Uterus (tissue), 4 donors: ENCODE measurements at places on chromosomes 5 and 9.

- no peak for DNase-seq
Measured at GRCh38 chr5:123771715-123772114, 259.7 kb downstream of the CSNK1G3 start.

DNA sequence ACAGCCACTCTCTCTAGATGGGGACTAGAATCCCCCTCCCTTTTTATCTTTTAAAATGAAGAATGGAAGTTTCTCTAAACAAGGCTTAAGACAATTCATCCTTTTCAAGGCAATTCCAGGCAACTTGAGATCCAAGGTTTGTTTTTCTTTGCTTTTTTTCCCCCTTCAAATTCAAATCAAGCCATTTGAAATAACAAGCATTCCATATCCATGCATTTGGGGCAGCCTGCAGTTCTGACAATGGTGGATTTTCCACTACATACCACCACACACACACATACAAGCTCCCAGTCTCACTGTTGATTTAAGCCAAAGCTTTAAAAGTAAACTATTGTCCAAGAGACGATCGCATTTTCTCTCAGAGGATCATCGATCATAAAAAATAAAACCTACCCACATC is 424 bp downstream of the INSYN2B start:
- no peak for DNase-seq

DNA sequence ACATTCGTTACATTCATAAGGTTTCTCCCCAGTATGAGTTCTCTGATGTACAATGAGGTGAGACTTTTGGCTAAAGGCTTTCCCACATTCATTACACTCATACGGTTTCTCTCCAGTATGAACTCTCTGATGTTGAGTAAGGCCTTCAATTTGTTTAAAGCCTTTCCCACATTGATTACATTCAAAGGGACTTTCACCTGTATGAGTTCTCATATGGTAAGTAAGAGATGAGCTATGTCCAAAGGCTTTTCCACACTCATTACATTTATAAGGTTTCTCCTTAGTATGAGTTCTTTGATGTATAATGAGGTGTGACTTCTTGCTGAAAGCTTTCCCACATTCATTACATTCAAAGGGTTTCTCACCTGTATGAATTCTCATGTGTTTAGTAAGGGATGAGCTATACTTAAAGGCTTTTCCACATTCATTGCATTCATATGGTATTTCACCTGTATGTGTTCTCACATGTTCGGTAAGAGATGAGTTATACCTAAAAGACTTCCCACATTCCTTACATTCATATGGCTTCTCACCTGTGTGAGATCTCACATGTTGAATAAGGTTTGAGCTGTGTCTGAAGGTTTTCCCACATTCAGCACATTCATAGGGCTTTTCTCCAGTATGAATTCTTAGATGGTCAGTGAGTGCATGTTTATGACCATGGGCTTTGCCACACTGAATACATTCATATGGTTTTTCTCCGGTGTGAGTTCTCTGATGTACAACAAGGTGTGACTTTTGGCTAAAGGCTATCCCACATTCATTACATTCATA is 13.5 kb downstream of the ZFP37 start:
- DNase-seq: no peak

DNA sequence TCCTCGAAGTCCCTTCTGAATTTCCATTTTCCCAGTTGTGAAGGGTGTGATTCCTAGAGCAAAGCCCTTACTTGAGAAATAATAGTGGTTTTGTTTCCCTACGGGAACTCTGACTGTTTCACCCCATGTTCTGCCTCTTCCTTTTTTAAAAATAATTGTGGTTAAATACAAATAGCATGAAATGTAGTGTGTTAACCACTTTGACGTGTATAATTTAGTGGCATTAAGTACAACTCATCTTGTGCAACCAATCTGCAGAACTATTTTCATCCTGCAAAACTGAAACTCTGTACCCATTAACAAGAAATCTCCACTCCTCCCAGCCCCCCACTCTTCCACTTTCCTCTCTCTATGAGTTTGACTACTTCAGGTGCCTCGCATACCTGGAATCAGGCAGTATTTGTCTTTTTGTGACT is 35.6 kb upstream of the HAND1 start:
- DNase-seq: no peak

GRCh38 chr5:176837707-176838115 is 27.4 kb downstream of the UNC5A start:
- peak; percentile 77 for DNase-seq

DNA sequence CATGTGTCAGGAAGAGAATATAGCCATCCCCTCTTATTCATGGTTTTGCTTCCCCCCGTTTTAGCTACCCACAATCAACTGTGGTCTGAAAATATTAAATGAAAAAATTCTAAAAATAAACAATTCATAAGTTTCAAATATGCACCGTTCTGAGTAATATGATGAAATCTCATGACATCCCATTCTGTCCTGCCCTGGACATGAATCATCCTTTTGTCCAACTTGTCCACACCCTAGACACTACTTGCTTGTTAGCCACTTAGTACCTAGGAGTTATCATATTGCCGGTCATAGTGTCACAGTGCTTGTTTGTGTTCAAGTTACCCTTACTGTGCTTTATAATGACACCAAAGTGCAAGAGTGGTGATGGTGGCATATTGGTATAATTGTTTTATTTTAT is 113.5 kb downstream of the CAAP1 start:
- DNase-seq: no peak

- DNase-seq: no peak
Measured at GRCh38 chr5:141864371-141865370, 13.5 kb downstream of the PCDH1 start.

GRCh38 chr5:86716121-86716520 is 98.4 kb downstream of the COX7C start:
- no peak for DNase-seq

GRCh38 chr5:57166276-57166675 is 7.6 kb upstream of the GPBP1 start:
- no peak for DNase-seq

GRCh38 chr9:34370335-34370969 is 6.2 kb downstream of the MYORG start:
- no peak for DNase-seq

DNA sequence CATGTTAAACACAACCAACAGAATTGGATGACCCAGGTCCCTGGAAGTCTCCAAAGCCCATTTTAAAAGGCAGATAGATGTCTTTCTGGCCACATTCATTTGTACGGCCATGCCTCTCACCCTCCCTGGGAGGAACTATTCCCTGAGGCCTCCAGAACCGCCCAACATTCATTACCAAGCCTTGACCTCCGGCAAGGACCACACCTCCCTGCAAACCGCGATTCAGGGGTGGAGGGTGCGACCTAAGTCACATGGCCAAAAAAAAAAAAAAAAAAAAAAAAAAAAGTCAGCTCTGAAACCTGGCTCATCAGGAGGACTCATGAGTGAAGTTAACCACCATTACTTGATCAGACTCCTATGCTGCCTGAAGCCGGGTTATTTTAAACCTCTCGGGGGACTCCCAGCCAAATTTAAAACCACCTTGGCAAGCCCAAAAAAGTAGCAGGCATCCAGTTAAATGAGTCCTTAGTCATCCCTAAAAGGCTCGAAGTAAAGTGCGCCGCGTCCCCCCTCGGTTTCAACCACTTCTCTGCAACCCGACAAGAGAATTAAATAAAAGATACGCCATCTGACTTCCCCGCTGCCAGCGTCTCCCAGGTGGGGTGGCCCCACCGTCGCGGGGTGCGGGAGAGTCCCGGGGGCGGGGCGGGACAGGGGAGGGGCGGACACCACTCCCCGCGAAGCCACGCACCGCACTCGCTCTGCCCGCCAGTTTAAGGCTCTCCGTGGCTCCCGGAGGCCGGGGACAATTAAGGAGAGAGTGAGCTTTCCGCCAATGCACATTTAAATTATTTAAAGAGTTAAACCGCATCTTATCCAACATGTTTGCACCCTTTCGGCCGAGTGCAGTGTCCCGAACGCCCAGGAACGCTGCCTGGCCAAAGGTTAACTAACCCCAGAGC is 2.3 kb downstream of the KLF9 start:
- peak; percentile 62 for DNase-seq

DNA sequence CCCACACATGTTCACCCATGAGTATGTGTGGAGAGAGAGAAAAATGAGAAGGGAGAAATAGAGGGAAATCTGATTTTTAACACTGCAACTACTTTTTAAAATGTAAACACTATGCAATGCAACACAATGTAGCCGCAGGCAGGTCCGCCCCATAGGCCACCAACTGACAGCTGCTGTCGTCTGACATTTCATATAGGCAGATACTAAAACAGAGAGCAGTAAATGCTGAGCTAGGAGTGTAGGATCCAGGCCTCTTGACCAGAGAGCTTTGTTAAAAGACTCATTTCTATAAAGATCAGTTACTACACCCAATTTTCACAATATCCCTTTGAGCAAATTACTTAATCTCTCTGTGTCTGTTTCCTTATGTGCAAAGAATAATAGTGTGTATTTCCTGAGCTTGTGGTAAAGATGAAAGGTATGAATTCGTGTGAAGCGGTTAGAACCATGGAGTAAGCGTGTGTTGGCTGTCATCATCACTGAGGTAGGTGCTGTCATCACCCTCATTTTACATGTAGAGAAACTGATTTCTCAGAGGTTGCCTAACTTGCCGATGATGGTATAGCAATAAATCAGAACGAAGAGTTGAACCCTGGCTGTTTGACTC is 55.2 kb upstream of the PDE8B start:
- DNase-seq: no peak

- DNase-seq: no peak
Measured at GRCh38 chr9:129394061-129394885, 216.2 kb upstream of the IER5L start.

GRCh38 chr5:10268100-10268499 is 18.0 kb downstream of the CCT5 start:
- no peak for DNase-seq

- DNase-seq: no peak
Measured at GRCh38 chr5:74295141-74295540, 345.4 kb downstream of the ENC1 start.

DNA sequence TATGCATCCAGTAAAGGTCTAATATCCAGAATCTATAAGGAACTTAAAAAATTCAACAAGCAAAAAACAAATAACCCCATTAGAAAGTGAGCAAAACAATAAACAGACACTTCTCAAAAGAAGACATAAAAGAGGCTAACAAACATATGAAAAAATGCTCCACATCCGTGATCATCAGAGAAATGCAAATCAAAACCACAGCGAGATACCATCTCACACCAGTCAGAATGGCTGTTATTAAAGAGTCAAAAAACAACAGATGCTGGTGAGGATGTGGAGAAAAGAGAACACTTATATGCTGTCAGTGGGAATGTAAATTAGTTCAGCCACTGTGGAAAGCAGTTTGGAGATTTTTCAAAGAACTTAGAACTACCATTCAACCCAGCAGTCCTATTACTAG is 86.1 kb downstream of the WWC1 start:
- no peak for DNase-seq

- DNase-seq: no peak
Measured at GRCh38 chr5:178730940-178731265, 444 bp upstream of the ZNF354A start.

GRCh38 chr9:111615928-111616327 is 15.2 kb upstream of the DNAJC25 start:
- no peak for DNase-seq

DNA sequence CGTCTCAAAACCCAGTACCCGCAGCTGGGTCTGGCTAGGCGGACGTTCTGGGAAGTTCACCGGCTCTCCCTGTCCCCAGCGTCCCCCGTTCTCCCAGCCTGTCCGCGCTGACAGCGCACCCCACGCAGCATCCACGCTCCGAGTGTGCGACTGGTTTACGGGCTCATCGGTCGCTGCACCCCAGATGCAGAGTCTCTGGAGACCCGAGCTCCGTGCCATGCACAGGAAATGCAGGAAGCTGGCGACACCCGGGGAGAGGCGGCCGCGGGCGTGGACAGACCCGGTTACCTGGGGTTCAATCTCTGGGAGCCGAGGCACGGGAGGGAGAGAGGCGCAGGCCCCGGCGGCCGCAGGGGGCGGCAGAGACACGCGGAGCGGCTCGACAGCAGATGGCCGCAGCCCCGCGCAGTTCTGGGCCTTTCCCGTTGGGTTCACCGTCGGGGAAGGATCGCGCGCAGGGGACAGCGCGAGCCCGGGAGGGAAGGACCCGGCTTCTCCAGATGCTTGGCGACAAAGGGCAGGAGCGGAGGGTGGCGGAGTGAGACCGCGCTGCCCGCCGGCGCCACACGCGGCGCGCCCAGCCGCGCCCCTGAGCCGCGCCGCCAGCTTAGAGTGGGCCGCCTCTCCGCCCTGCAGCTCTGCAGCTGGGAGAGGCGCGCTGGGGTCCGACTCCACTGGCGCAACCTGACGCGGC is 558 bp downstream of the SHROOM1 start:
- peak; percentile 74 for DNase-seq

DNA sequence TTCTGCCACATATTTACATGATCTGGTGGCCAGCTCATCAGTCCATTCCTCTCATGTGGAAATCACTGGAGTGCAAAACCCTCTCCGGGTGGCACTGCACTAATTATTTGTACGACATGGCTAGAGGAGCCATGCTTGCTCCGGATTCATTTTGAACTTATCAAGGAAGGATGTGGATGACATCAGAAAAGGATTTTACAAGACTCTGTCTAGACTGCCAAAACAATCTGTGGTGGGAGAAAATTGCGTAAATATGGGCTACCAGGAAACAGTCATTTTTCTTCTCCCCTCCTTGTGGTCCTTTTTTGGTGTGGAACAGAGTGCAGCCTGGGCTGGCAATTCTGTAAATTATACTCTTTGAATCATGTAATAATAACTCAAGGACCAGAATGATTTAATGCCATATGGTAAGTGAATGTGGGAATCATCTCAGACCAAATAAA is 123.4 kb upstream of the IFNE start:
- DNase-seq: no peak

GRCh38 chr9:134501761-134502265 is 139.8 kb upstream of the COL5A1 start:
- DNase-seq: no peak

DNA sequence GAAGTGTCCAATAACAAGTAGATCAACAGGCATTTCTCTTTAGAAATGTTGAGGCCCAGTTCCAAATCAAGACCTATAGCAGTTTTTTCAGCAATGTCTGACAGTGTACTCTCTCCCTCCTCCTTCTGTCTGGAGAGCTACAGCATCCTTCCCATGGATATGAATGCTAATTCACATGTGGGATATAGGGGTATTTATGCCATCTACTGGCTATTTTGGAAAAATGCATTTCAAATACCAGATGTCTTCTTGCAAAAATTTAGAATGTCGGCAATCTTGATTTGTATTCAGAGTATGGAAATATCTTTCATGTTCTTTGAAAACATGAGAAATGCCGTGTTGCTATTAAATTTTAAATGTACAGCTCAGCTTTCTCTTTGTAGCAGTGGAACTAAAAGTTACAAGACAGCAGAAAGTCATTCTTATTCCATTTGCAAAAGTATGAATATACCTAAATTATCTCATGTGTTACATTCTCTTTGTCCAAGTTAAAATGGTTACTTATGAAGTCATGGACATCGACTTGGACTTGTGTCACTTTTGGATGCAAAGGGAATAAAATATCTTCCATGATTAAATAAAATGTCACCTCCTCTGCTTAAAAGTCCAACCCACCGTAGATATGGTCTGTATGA is 647.8 kb downstream of the TAF11L14 start:
- no peak for DNase-seq
